ENCODE measurements at places on chromosomes 13 and 19. TPM values are rescaled to one million over a fixed set of nuclear protein-coding genes. Genes with fewer than 3 reads are reported as not detected.
A peak's percentile ranks its signal among the peaks of the same experiment; 100 is the strongest.

DNA sequence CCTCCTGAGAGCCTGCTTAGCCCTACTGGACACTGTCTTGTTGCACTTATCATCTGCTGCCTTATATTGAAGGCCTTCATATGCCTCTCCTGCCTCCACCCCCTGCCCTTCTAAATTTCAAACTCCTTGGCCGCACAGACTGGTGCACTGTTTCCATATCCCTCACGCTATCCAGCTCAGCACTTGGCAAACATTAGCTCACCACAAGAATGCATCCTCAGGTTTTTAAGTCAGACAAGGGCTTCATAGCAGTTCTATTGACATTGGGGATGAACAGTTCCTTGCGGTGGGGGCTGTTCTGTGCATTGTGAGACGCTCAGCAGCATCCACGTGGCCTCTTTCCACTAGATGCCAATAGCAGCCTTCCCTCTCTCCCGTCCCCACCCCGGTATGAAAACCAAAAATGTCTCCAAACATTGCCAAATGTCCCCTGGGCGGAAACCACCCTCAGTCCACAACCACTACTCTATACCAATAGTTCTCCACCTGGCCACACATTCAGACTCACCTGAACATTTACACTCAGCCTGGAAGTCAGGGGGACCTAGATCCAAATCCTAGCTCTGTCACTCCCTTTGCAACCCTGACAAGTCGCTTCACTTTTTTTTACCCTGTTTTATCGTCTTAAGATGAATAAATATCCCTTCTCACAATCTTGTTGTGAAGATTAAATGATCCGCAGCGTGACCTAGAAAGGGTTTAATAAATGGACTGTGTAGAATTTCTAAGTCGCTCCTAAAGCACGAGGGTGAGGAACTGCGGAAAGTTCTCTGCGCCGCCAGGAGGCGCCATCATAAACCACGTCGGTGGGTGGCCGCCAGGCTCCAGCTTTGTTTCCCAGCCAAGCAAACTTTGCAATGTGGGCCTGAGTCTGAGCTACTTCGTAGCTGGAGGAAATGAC lies 3.6 kb upstream of the CEACAM3 start:
- H3K4me3 ChIP-seq: no peak overlapping the region
- peaks cover 23% of the 10 kb centered on the region for H3K27me3 ChIP-seq
- DNase-seq: peak; percentile 69
- H3K36me3 ChIP-seq: no peaks in the 10 kb centered on the region

GRCh38 chr13:110618167-110618566 lies 2.8 kb downstream of the NAXD start:
- peak overlapping the region; percentile 93 for H3K27ac ChIP-seq
- no peaks in the 10 kb centered on the region for H3K36me3 ChIP-seq
- H3K4me3 ChIP-seq: no peak overlapping the region
- peaks cover 22% of the 10 kb centered on the region for H3K4me1 ChIP-seq
- H3K27me3 ChIP-seq: no peaks in the 10 kb centered on the region

- no peaks in the 10 kb centered on the region for H3K36me3 ChIP-seq
- no peaks in the 10 kb centered on the region for H3K4me1 ChIP-seq
- no peak for DNase-seq
- H3K27me3 ChIP-seq: no peaks in the 10 kb centered on the region
- no peak overlapping the region for H3K27ac ChIP-seq
Measured at GRCh38 chr19:33590224-33590623, 31.5 kb upstream of the CHST8 start.

- peaks cover 8% of the 10 kb centered on the region for H3K4me1 ChIP-seq
- DNase-seq: no peak
- no peak overlapping the region for H3K4me3 ChIP-seq
- H3K27me3 ChIP-seq: no peaks in the 10 kb centered on the region
- peaks cover 2% of the 10 kb centered on the region for H3K36me3 ChIP-seq
- no peak overlapping the region for H3K27ac ChIP-seq
Measured at GRCh38 chr19:10983026-10983425, 22.2 kb downstream of the SMARCA4 start.

GRCh38 chr19:55632463-55632834 lies 8.1 kb upstream of the ZNF784 start:
- no peak overlapping the region for H3K27ac ChIP-seq
- H3K36me3 ChIP-seq: no peaks in the 10 kb centered on the region
- peaks cover 13% of the 10 kb centered on the region for H3K4me1 ChIP-seq
- H3K4me3 ChIP-seq: no peak overlapping the region
- H3K27me3 ChIP-seq: no peaks in the 10 kb centered on the region

DNA sequence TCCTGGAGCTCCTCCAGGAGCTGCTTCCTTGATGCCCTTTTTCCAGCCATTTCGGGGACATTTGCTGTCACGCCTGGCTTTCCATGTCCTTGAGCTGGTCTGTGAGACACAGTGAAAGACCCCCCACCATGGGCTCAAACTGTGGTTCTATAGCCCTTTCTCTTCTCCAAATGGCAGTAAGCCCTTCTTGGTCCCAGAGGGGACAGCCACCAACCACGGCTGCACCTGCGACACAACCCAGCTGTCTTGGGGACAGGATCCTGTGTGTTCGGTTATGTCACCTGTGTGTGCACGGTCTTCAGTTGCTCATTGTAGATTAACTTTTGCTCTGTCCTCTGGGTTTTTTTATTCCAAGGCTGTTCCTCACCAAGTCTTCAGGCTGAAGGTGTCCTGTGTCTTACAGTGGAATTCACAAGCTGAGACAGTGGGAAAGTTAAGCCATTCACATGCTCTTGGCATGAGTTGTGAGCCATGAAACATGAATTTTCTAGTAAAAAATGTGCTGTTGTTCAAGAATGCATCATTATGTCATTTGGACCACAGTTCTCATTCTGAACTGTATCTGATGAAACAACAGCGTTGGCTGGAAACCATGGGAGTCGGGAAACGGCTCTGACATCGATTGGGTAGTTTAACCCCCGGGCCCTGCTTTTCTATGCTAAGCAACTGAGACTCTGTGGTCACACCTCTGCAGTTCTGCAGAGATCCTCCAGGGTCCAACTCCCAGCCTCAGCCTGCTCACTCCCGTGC lies 129.5 kb upstream of the MCF2L start:
- no peak overlapping the region for H3K27ac ChIP-seq
- no peaks in the 10 kb centered on the region for H3K4me1 ChIP-seq
- no peaks in the 10 kb centered on the region for H3K27me3 ChIP-seq
- no peaks in the 10 kb centered on the region for H3K36me3 ChIP-seq
- no peak overlapping the region for H3K4me3 ChIP-seq
- DNase-seq: peak; percentile 87

GRCh38 chr13:43269037-43269481 lies 245.7 kb downstream of the DNAJC15 start:
- H3K36me3 ChIP-seq: no peaks in the 10 kb centered on the region
- peak overlapping the region; percentile 76 for H3K27ac ChIP-seq
- DNase-seq: peak; percentile 92
- no peaks in the 10 kb centered on the region for H3K27me3 ChIP-seq

Gene NXNL1
- not detected for polyA plus RNA-seq

Gene KLK14
- polyA plus RNA-seq: not detected

Gene FFAR1
- polyA plus RNA-seq: not detected
